ENCODE measurements at places on chromosomes 5 and 9.

GRCh38 chr9:110738982-110739381, 70.4 kb downstream of the MUSK start:
- no peak for DNase-seq

DNA sequence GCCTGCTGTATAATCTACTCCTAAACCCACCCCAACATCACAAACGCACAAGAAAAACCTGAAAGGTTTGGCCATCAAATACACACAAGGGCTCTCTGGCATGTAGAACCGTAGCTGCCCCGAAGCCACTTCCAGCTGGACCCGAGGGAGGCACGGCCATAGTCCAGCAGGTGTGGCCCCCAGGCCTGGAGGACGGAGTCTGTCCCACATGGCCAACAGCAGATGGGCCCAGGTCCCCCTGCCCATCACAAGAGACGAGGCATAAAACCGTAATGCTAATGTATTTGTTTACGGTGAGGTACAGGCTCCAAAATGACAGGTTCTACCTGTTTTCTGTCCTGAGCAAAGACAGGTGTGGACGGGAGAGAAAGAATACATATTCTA, 234.2 kb downstream of the SYK start:
- no peak for DNase-seq

DNA sequence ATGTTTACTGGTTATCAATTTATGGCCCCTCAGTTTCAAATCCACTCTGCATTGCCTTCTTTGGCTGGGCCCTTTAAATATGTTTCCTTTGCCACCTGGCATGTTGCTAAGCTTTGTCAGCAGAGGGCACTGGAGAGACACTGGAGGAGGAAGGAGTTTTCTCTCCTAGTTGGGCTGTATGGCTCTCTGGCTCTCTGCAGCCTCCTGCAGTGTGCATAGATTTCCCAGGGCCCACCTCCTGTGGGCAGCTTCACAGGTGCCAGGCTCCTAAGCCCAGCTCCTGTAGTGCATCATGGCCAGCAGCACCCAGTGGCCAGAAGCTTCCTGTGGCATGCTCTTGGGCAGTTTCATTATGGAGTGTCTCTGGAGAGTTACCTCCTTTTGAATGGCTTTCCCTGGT, 23.3 kb downstream of the CAVIN4 start:
- no peak for DNase-seq

DNA sequence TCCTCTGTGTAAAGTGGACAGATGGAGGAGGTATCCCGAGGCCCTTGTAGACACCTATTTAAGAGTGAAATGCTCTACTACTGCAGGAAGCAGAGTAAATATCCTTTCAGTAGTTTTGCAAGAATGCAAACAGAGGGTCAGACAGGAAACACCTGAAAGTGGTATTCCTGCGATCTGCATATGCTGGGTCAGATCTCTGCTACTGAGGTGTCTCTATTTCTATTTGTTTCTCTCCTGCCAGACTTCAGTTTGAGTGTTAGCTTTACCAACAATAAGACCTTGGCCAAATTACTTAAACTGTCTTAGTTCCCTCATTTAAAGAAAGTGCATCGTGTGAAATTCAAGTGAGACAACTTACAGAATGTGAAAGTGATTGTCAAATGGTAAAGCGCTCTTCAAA, 47.6 kb downstream of the JAKMIP2 start:
- DNase-seq, result no peak

DNA sequence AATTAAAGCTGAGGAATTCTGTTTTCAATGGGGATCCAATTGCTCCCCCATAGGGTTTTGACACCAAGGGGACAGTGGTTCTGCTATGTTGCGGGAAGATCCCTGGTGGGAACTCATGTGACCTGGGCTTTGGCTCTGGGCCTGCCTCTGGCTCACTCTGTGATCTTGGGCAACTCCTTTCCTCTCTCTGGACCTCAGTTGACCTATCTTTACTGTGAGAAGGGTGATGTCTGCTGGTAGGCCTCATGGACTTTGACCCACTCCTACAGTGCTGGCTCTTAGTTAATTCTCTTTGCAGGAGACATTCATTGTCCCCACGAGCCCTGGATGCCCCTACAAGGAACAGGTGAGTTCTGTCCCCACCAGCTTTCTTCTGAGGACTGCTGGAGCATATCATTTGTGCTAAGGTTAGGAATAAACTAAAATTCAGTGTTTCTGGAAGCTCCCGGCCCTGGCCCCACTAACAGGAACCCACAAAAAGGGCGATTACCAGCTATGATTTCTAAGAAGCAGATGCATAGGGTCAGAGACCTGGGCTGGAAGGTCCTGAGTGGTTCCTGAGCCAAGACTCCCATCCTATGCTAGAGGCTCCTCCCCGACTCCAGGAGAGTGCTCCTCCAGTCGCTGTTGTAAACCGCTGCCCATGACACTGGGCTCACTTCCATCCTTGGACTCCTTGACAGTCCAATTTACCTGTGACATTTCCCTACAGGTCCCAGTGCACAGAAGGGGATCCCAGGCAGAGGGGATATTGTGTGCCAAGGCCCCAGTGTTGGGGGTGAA, 218.3 kb downstream of the PAX5 start:
- no peak for DNase-seq

GRCh38 chr5:52015760-52016159, 632.5 kb downstream of the ISL1 start:
- peak; percentile 1 for DNase-seq

- DNase-seq, result no peak
These were observed 544 bp downstream of the ADAMTS6 start for GRCh38 chr5:65481171-65481581.

GRCh38 chr5:102809033-102809432, 53.9 kb downstream of the PAM start:
- no peak for DNase-seq

GRCh38 chr9:91186632-91187108, 175.0 kb downstream of the AUH start:
- DNase-seq, result no peak

GRCh38 chr5:54772684-54773083, 212.7 kb downstream of the ESM1 start:
- no peak for DNase-seq

GRCh38 chr5:123546657-123547056, 34.7 kb downstream of the CSNK1G3 start:
- no peak for DNase-seq

DNA sequence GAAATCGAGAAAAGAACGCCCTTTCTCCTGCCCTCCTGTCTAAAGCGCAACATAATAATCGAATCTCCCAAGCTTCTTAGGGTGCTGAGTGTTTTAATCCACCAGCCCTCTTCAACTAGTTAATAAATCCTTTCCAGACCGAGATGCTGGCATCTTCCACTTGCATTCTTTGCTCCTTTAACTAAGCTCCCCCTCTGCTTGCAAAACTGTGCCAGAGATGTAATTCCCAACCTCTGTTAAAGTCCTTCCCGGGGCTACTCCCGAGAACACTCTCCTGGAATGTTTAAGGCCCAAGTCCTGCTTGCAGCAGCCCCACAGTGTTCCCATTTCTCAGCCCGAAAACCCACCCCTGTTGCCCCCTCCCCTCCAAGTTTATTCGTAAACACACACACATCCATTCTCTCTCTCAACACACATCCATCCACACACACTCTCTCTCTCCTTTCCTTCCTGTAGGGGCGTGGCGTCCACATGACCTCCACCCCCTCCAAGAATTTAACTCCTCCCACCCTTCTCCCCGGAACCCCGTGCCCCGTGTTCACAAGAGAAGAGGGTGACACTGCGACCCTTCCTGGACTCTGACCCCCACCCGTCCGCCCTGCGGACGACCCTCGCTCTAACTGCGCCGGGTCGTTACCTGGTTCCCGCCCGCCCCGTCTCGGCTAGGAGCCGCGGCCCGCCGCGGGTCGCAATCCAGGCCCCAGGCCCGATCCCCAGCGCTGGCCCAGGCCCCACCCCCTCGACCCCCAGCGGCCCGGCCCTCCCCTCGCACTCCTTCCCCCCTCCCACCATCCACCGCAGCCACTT, 7.0 kb upstream of the MGAT1 start:
- peak; percentile 90 for DNase-seq

DNA sequence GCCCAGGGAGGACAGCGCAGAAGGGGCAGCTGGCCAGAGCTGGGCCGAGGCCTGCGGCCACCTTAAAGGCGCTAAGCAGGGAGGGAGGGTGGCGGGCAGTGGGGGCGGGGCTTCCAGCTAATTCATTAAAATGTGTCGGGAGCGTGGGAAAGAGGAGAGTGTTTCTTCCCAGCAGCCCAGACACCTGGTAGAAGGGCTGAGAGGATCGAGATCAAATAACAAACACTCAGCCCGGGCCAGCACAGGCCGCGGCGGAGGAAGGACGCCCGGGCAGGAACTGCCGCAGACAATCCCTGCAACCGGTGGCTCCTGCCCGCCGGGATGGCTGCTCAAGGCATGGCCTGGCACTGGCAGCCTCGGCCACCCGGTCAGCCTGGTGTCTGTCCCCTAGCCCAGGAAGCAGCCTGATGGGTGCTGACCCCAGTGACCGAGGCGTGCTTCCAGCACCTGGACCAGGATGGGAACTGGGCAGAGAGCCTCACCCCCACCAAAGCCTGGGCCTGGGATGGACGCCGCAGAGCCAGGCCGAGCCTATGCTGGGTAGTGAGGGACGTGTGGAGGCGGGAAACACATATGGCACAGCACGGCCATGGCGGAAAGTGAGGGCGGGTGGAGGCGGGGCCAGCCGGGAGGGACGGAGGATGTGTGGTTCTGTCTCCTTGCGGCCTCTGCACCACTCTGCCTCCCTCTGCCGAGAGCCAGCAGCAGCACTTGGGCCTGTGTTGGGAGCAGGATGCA, 3.2 kb upstream of the NRARP start:
- no peak for DNase-seq

- DNase-seq, result no peak
These were observed 273.9 kb downstream of the NPR3 start for GRCh38 chr5:32984851-32985610.

DNA sequence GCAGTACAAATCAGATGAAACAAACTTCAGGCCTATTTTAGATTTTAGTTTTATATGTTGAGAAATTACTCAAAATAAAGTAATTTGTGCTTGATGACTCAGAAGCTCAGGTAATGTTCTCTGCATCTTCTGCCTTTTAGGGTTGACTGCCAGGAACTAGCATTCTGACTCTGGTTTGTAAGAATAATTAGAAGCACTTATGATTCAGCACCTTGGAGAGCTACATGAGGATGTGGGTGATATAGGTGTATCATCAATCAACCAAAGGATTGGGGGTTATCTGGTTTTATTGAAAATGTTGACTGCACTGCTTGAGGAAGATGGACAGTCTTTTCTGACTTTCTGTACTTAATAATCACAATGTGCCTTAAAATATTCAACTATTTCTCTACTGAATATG, 118.7 kb upstream of the SGCD start:
- no peak for DNase-seq

DNA sequence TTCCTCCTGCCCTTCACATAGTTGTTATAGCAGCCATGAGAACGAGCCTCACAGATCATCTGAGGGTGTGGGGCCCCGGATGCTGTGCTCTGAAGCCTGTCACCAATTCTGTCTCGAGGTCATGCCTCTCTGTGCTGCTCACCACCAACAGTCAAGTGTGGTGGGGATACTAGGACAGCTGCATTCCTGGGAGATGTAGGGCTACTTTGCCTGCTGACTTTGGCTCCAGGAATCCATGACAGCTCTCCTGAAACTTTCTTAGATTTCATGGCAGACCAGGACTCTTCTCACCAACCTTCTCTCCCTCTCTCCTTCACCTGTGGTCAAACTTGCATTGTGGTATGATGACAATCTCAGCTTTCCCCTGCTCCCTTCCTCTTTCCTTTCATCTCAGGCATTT, 395.9 kb downstream of the PSAT1 start:
- DNase-seq, result no peak

- no peak for DNase-seq
These were observed 100.7 kb upstream of the MVB12B start for GRCh38 chr9:126225611-126226609.

DNA sequence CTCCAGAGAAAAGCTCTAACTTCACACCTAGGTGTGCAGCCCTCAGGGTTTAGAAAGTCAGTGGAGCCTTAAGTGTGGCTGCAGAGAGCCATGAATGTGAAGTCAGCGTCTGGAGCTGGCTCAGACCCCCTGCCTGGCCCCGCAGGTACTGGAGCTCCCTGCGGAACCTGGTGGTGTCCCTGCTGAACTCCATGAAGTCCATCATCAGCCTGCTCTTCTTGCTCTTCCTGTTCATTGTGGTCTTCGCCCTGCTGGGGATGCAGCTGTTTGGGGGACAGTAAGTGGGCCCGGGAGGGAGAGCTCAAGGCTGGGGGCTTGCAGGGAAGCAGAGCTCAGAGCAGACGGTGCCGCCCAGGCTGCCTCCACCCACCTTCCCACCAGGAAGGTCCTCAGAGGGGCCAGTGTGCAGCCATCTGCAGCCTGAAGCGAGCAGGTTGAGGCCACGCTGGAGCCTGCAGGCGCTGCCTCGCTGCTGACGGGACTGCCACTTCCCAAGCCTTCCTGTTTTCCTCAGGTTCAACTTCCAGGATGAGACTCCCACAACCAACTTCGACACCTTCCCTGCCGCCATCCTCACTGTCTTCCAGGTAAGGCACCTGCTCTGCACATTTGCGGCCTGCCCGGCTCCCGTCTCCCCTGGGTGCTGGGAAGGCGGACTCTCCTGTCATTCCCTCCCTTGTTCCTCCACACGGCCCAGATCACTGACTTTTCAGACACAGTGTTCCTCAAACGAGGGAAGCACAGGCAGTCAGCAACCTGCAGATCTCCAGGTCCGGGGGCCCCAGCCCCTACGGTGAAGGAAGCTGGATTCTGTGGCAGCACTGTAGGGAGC, 108.9 kb downstream of the CACNA1B start:
- no peak for DNase-seq

- DNase-seq, result no peak
These were observed 343.8 kb upstream of the IRX1 start for GRCh38 chr5:3251784-3252183.

DNA sequence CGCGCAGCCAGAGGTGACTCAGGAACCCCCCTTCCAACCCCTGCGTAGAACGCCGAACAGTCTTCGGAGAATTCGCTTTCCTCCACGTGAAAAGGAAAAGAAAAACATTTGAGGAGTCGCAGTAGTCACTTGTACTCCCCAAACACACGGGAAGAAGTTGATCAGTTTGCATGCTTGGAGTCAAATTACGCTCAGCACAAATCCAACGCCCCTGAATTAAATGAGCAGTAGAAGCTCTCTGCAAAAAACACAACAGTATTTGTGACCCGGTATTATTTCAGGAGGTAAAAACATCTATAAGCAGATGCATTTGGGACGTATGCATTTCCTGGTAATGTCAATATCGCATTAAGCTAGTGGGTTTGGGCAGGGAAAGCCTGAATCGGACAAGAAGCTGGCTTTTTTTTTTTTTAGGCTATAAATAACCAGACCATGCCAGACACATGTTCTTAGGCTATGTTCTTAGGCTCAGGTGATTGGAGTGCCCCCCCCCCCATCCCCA, 854 bp upstream of the ARL15 start:
- no peak for DNase-seq

- DNase-seq, result no peak
These were observed 338.1 kb downstream of the ARL15 start for GRCh38 chr5:53972314-53972713.

DNA sequence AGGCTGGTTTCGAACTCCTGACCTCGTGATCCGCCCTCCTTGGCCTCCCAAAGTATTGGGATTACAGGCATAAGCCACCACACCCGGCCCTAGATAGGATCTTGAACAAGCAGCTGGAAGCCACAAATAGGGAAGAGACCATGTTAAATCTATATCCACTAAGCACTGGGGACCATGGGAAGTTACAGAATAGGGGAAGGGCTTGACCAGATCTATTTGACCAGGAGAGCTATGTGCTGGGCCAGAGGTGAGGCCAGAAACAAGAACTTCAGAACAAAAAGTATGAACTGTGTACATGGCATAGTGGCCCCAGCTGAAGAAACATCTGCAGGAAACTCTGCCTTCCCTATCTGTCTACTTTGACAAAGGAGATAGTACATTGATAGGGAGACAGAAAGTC, 10.8 kb downstream of the KLF4 start:
- DNase-seq, result no peak

Data from hindlimb muscle (tissue), 1 donor.